Stimulated activated CD4-positive, alpha-beta T cell treated with anti-CD3 and anti-CD28 coated beads, Interleukin-12 subunit alpha, Interleukin-12 subunit beta, amount 100 ng/mL, for 48 hours (primary cell): ENCODE measurements at places on chromosomes 2 and 18.

- no peak for DNase-seq
Observed at GRCh38 chr2:29053670-29054400, 20.5 kb downstream of the PCARE start.

- DNase-seq: no peak
Observed at GRCh38 chr2:129428086-129428660, 551.3 kb upstream of the RAB6C start.

DNA sequence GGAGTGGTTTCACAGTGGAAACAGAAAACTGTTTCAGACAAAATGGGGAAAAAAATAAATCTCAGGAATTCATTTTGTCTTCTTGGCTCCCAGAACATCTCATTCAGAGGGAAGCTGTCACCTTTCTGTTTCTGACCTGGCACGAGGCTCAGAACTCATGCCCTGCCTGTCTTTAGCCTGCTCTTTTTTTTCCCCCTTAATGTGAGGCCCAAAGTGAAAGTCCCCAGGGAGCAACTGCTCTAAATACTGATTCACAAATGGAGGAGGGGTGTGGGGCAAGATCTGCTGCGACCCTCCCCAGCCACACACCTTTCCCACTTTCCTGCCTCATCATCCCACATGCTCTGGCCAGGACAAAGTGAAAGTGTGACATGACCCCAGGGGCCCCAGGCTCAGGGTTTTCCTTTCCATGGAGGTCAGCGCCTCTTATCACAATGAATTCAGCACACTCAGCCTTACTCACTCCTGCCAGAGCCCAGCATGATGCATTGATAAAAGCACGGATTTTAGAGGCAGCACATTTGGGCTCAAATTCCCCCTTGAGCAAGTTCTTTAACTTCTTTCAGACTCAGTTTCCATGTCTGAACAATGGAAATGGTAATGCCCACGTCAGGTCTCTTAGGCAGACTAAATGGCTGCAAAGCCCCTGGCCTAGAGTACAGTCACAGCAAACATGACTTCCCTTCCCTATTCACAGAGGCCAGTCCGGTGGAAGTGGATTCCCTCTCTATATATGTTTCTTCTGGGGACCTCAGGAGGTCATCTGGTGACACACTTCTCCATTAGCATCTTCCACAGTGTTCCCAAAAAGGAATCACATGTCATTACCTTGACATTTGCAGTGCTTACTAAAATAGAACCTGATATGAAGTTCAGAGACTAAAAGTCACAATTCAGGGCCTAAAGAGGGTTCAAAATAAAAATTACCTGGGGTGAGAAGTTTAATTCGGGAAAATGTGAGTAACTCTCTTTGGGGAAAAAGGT, 55.3 kb upstream of the TMEM163 start:
- DNase-seq: no peak

GRCh38 chr2:39736640-39737039, 42.4 kb downstream of the THUMPD2 start:
- no peak for DNase-seq

- no peak for DNase-seq
Observed at GRCh38 chr2:160073284-160073888, 11.0 kb upstream of the PLA2R1 start.

DNA sequence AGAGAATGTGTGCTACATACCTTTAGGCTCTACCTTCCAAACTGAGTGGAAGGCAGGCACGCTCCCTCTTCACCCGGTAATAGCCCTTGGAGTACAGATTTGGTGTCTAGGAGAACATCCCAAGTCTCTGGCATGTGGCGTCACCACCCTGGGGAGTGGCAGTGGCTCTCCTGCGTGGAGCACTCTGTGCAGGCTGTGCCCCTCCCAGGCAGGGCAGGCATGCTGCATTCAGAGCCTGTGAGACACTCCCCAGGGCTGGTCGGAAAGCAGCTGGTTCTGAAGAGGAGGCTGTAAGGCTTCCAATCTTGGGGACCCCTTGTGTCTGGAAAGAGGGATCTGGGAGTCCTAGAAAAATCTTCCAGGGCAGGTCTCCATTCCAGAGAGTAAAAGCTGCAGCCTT, 193.3 kb downstream of the ANKRD30B start:
- DNase-seq: no peak

DNA sequence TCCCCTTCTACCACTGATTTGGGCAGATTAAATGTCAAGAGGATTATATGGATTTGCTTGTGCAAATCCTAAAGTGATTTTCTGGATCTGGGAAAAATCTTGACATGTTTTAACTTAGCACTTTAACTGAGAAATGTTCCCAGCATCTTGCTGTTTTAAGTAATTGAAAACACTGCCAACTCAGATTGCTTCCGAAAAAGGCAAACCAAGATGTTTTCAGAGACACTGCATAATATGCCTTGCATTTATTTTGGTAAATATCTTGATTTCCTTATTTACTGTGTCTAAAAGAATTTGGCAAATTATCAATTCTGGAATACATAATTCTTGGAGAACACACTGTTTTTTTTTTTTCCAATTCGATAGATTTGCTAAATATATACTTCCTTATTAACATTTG, 385.0 kb upstream of the FAM98A start:
- no peak for DNase-seq

DNA sequence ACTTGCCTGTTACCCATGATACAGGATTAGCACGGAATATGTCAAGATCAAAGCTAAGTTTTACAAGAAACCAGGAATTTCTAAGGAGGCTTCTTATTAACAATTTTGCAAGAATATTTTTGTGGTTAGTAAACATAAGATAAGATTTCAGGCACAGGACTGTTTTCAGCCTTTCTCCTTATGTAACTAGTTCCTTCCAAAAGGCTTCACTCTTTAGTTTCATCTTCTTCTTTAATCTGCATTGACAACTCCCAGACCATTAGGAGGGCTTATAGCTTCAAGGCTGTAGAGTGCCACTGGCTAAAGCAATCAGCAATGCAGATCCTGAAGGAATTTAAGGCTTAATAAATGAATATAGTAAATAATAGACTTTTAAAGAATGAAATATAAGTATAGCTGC, 29.3 kb downstream of the SLC14A1 start:
- no peak for DNase-seq

DNA sequence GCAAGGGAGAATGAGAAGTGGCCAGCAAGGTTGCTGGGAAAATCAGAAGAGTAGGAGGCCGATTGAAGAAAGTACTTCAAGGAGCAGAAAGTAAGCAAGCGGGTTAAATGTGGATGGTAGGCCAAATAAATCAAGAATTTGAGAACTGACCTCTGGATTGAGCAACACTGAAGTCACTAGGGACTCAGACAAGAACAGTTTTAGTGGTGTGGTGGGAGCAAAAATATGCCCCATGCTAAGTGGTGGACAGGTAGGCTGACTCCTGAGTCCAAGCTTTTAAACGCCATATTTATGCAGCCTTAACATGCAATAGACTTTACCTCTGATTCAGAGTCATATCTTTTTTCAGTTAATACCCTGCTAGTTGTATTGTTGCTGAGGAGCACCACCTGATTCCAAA, 4.5 kb downstream of the TRABD2A start:
- no peak for DNase-seq

GRCh38 chr2:218815649-218816048, 16.0 kb downstream of the PRKAG3 start:
- no peak for DNase-seq

- no peak for DNase-seq
Observed at GRCh38 chr18:8632386-8632785, 23.1 kb downstream of the RAB12 start.

DNA sequence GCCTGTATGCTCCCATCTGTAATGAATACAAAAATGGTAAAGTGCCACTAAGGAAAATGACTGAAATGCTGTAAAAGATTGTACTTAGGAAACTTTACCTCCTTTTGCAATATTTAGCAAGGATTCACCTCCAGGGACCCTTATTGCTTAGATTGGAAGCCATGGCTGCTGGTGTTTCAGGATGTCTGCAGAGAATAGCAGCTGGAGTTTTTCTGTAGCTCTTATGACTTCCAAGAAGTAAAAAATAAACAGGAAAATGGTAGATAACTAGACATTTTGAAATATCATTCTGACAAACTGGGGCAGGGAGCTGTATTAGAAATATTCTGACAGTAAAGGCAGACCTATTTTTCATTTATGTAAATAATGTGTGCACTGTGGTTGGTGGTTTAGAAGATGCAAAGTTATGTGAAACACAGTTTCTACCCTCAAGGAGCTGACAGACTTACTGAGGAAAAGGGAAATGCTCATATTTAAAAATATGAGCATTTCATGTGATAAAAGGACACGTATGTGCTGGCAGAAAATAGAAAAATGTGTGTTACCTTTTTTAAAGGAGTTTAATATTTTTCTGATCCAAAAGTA, 224.9 kb upstream of the BOD1L2 start:
- no peak for DNase-seq

- DNase-seq: peak; percentile 36
Observed at GRCh38 chr2:176001281-176001915, 669 bp downstream of the LNPK start.

DNA sequence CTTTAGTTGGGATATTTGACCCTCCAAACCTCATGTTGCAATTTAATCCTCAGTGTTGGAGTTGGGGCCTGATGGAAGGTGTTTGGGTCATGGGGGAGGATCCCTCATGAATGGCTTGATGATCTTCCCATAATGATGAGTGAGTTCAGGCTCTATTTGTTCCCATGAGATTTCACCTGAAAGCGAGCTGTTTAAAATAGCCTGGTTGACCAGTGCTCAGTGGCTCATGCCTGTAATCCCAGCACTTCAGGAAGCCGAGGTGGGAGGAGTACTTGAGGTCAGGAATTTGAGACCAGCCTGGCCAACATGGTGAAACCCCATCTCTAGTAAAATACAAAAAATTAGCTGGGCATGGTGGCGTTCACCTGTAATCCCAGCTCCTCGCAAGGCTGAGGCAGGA, 14.9 kb upstream of the PSME4 start:
- DNase-seq: no peak

- no peak for DNase-seq
Observed at GRCh38 chr2:179069685-179070084, 19.7 kb upstream of the CCDC141 start.

DNA sequence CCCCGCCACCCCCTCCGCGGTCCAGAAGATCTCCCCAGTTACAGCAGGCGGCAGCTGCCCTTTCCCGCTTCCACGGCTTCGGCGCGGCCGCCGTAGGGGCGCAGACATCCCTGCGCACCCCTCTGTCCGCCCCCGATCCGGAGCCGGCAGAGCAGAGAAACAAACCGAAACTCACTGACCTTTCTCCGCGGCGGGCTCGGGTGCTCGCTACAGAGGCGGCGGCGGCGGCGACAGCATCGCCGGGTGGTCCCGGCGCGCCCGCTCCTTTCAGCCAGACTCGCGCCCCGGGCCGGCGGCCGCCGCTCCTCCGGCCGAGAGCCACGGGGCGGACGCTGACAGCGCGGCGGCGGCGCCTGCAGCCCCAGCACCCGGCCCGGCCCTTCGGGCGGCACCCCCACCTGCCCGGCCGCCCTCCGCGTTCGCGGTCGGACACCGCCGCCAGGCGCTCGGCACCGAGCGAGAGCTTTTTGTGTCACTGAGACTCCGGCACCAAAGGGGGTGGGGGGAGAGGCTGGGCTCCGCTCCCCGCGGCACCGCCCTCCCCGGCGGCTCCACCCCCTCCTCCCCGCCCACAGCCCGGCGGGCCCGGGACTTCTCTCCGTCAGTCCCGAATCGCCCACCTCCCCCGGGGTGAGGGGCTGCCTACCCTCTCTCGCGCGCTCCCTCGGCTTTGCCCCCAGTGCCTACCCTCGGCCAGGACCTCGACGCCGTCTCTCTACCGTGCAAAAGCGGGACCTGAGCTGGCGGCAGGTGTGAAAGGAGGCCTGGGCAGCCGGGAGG, 1.4 kb upstream of the RNF152 start:
- DNase-seq: peak; percentile 38
